Body of pancreas (tissue), 4 donors: ENCODE measurements at places on chromosomes 4 and X. TPM values are rescaled to one million over a fixed set of nuclear protein-coding genes. Genes with fewer than 3 reads are reported as not detected.

The ENPP6 gene
- total RNA-seq: not detected

The FDCSP gene
- not detected for total RNA-seq

DNA sequence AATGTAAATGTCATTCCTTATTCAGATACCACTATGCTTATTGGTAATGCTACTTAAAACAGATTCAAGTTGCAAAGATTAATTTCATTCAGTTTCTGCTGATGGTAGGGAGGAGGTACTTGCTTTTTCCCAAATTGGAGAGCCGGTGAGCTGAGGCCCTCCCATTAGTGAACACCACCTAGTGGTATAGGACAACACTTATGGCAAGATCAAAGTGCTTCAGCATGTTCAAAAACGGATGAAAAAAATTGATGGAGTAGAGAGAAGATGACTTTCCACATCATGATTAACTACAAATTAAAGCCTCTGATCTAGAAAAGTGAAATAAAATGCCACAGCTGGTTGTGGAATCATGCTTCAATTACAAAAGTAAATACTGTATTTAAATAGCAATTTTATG lies 112.9 kb downstream of the MBNL3 start:
- no peak for DNase-seq

GRCh38 chr4:164221631-164222030 lies 532.3 kb upstream of the SMIM31 start:
- no peak for DNase-seq

DNA sequence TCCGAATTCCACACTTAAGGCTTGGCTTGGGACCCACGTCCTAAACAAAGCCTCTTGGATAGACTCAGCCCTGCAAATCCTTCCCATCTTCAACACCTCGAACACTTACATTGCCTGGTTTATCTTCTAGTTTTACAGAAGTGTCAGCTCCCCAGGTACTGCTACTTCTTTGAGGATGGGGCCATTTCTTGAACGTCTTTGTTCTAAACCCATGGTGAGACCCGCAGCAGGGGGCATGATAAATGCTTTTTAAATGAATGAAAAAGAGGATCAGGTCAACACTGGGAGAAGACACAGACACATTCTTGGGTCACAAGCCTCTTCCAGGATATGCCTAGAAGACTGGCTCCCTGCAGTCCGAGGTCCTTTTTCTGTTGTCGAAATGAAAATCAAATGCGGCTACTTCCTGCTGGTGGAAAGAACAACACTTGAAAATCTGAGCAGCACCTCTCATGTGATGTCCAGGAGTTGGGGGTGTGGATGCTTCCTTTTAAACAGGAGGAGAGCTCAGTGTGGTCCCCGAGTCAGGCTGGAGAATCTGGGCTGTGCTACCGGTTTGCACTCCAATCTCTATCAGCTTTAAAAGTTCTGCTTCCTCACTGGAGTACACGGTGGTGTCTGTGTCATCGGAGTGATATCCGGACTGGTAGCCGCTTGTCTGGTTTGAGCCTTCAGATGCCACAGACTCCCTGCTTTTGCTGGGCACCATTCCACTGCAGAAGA lies 45.8 kb downstream of the KDR start:
- DNase-seq: no peak

DNA sequence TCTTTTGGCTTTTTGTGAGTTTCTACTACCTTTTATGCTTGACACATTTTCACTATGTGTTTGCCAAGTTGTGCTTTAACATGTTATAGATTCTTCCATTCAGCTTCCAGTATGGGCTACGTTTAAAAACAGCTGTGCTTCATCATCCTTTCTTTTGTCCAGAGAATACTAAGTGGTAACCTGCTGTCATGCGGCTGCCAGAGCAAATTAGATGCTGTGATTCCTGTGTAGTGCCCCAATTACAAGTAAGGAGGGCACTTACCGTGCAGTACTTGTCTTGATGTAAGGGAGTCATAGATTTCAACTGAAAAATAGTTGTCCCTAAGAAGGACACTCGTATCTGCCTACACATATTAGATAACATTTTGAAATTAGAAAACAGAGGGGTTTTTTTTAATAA lies 531.8 kb upstream of the GALNTL6 start:
- no peak for DNase-seq

DNA sequence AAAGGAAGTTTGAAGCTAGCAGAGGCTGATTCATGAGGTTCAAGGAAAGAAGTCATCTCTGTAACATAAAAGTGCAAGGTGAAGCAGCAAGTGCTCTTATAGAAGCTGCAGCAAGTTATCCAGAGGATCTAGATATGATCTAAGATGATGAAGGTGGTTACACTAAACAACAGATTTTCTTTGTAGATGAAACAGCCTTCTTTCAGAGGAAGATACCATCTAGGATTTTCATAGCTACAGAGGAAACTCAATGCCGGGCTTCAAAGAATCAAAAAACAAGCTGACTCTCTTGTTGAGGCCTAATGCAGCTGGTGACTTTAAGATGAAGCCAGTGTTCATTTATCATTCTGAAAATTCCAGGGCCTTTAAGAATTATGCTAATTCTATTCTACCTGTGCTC lies 28.8 kb downstream of the NR0B1 start:
- no peak for DNase-seq

DNA sequence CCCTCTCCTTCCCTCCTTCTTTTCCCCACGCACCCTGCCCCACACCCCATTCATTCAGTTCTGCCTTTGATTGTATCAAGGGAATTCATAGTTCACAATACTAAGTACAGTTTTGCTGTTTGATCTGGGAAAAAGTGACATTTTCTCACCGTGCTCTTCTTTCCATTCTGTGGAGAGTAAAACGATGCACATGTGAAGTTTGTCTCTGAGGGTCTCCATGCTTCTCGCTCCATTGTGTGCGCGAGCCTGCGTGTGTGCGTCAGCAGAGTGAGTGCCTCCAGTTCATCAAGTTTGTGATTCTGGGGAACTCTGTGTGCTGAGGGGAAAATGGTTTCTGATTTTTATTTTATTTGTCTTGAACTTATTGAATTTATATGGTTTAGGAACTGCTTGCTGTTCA lies 1.9 kb downstream of the STK26 start:
- no peak for DNase-seq

DNA sequence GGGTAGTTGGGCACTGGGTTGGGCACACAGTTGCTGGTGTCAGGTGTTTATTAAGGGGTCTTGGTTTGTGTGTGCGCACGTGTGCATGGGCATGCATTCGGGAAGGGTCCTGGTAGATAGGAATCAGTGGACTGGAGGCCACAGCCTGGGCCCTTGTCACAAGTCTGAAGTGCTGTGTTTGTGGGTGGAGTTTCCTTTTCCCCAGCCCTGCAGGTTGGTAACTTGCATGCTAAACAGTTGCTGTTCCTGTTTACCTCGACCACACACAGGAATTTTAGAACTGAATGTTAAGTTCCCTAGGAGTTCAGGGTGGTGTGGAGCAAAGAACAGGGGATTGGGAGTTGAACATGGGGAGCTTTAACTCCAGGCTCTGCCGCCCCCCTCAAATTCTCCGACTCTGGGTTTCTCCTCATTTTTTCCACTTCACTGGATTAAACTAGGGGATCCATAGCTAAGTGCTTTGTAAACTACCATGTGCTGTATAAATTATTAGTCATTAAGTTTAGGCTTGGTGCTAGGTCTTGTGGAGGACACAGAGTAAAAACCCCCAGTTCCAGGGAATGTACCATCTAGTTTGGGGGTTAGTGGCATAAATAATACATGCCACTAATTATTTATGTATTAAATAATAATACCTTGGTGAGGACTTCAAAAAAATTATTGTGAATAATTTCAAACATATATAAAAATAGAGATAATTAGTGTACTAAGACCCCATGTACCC lies 49.0 kb downstream of the STARD8 start:
- no peak for DNase-seq

DNA sequence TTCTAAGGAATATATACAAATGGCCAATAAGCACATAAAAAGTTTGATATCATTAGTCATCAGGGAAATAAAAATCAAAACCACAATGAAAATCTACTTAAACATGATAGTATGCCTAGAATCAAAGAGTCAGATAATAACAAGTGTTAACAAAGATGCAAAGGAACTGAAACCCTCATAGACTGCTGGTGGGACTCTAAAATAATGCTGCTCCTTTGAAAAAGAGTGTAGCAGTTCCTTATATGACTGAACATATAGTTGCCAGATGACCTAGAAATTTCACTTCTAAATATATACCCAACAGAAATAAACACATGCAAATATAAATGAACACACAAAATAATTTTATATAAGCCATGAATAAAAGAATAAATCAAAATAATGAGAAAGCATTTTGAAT lies 205.1 kb upstream of the CTSO start:
- no peak for DNase-seq

GRCh38 chr4:88860586-88860985 lies 163.0 kb upstream of the NAP1L5 start:
- DNase-seq: no peak
